ENCODE measurements at places on chromosomes 7 and 10.

DNA sequence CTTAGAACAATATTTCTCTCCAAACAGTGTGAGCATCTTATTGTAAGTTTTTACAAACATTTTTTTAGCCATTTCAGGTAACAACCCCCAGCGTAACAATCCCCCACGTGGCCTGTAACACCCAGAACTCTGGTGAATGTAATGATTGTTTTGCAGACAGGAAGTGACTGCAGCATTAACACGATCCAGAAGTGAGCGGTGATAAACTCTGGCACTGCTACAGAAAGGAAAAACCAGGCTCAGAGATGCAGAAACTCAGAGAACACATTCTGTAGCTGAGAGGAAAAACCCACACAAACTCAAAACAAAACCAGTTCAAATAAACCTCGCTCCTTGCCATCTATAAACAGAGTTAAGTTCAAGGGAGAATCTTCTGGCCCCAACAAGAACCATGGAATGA, 285.7 kb downstream of the FGFR2 start:
- DNase-seq = no peak

- no peak for DNase-seq
Measured at GRCh38 chr7:151374726-151375125, 33.1 kb downstream of the NUB1 start.

DNA sequence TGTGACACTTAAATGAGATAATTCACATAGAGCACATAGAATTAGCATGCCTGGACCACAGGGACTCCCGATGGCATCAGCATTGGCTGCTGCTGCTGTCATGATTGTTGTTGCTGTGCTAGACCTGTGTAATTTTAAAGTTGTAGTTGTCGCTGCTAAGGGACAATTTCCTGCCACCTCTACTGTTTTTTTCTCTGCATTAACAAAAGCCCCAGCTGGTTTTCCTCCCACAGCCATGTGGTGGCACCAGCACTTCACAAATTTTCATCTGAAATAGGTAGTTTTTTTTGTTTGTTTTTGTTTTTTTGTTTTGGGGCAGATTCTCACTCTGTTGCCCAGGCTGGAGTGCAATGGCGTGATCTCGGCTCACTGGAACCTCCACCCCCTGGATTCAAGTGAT, 25.4 kb upstream of the PRXL2A start:
- DNase-seq = peak; percentile 17

- DNase-seq = peak; percentile 6
Measured at GRCh38 chr7:19969859-19970493, 196.6 kb upstream of the TMEM196 start.

- DNase-seq = no peak
Measured at GRCh38 chr7:114722562-114722961, 199.3 kb upstream of the MDFIC start.
